Stimulated activated CD4-positive, alpha-beta T cell treated with anti-CD3 and anti-CD28 coated beads, TNF-alpha, amount 100 ng/mL, for 4 hours (primary cell): ENCODE measurements at places on chromosomes 16 and 17.

- no peak for DNase-seq
These were observed 729.8 kb downstream of the WWOX start for GRCh38 chr16:78829280-78829679.

DNA sequence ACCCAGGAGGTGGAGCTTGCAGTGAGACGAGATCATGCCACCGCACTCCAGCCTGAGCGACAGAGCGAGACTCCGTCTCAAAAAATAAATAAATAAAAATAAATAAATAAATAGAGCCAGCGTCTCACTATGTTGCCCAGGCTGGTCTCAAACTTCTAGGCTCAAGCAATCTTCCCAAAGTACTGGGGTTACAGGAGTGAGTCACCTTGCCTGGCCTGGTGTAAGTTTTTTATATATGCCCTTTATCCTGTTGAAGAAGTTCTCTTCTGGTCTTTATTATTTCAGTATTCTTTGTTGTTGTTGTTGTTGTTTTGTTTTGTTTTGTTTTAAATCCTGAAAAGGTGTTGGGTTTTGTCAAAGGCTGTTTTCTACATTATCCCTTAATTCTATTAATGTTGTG lies 30.1 kb upstream of the ABCC1 start:
- no peak for DNase-seq

- no peak for DNase-seq
These were observed 680 bp upstream of the CCL15 start for GRCh38 chr17:36001862-36002603.

DNA sequence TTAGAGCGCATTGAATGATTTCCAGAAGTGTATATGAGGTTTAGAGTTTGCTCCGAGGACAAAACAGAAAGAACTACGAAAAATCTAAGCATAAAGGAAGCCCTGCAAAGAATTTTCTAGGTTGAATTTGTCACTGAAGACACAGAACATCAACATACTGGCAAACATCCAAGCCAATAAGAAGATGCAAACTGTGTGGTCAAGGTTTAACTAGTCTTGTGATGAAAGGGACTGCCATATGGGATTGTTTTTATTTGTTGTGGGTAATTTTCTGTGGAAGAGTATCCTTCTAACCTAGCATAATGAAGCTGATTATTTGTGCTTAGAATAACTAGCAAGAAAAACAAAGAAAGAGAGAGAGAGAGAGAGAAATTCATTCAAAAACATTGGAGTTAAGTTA lies 492.0 kb upstream of the ERCC4 start:
- no peak for DNase-seq

- DNase-seq: no peak
These were observed 24.5 kb downstream of the APPBP2 start for GRCh38 chr17:60501589-60501988.

- no peak for DNase-seq
These were observed 16.3 kb upstream of the AURKB start for GRCh38 chr17:8226536-8227237.

GRCh38 chr17:68019336-68019674 lies 16.2 kb upstream of the KPNA2 start:
- DNase-seq: no peak

DNA sequence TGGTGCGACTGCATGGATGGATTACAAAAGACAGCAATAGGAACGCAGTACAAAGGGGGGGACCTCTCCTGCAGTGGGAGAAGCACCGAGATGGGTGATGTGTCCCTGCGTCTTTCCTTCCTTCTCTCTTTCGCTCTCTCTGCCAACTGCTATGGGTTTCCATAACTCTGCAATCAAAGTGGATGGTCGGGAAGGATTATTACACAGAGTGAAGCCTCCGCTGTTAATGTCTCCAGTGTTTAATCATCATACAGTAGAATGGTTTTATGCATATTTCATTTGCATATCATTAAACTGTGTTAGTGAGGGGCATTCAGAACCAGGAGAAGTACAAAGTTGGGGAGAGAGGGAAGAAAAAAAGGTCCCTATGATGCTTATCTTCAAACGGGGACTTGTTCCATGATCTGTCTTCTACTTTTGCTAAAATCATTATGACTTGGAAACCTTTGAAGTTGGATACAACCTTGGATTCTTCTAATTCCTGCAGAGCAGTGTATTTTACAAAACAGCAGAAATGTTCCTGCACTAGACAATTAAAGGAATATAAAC lies 255.9 kb upstream of the PMFBP1 start:
- DNase-seq: no peak

GRCh38 chr17:65865715-65866425 lies 304.4 kb upstream of the AXIN2 start:
- no peak for DNase-seq

DNA sequence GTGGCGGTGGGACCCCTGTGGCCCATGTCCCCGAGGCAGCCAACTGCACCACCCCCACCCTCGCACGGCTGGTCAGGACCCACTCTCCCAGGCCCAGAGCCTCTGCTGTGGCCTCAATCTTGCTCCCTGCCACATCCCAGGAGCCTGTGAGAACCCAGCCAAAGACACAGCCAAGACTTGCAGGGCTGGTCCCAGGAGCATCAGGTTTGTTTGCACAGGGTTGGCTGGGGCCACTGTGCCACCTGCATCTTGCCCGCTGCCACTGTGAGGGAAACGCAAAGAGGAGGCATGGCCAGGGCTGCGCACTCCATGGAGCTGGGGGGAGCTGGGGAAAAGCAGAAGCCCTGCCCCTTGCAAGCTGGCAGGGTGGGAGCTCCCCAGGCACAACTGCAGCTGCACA lies 92.5 kb downstream of the SSH2 start:
- no peak for DNase-seq

GRCh38 chr16:29816694-29817441 lies 916 bp downstream of the PAGR1 start:
- no peak for DNase-seq

GRCh38 chr16:81880816-81881215 lies 101.7 kb downstream of the PLCG2 start:
- no peak for DNase-seq

DNA sequence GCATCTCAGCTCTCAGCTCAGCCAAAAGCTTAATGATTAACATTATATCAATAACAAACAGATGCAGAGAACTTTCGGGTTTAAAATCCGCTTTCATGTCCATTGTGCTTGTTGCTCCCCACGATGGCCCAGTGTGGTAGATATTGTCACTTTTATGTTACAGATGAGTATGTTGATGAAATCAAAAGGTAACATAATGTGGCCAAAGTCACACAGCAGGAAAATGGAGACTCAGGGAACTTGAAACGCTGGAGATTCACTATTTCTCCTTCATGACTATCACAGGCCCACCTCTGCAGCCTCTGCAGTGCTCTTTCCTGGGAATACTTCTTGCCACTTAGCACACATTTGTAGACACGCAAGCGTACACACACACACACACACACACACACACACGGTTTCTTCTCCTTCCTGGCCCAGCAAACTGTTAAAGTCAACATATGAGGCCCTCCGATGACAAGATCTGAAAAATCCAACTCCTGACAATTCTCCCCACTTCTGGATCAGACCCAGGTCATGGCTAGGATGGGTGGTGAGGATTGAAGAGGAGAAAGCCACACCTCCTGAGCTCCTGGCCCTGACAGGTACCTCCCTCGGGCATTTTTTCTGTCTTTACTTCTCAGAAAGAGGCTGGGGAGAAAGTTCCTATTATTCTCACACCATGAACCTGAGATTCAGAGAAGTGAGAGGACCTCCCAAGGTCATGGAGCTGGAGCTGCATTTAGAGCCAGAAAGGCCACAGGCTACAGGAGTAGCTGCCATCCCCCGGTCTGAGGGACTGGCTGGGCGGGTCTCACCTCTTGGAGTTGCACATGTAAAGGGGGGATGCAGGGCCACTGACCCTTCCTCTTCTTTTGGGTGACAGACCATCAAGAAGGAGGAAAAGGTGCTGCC lies 9.7 kb downstream of the DRC7 start:
- no peak for DNase-seq

- no peak for DNase-seq
These were observed 116.8 kb downstream of the WWOX start for GRCh38 chr16:78216166-78216745.

DNA sequence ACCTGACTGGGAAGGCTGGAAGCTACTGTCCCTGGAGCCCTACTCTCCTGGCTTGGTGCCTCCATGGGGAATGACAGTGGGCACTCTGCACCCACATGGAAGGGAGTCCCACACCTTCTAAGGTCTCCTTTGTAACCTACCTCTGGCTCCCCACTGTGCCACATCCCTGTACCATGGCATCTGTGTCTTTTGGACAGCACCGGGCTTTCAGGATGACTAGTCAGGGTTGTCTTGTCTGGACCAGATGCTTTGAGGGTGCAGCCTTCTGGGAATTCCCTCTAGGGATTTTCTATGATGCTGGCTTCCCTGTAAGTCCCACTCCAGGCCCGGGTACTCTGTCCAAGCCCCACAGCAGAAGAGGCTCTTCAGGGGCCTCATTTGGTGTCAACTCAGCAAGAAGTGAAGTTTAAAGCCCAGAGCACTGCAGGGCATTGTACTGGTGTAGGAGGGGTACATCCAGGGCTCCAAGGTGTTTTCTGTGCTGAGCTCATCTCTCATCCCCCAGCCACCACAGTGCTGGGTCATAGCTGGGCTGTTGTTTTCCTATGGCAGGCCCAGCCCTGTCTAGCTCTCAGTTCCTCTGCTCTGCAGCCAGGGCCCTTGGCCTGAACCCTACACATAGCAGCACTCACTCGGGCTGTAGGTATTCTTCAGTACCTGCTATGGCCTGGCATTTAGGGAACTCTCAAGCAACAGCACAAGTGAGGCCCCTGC lies 255.3 kb downstream of the CPPED1 start:
- DNase-seq: no peak
